ELF-1 (cell line): ENCODE measurements at places on chromosomes 1 and 21.

DNA sequence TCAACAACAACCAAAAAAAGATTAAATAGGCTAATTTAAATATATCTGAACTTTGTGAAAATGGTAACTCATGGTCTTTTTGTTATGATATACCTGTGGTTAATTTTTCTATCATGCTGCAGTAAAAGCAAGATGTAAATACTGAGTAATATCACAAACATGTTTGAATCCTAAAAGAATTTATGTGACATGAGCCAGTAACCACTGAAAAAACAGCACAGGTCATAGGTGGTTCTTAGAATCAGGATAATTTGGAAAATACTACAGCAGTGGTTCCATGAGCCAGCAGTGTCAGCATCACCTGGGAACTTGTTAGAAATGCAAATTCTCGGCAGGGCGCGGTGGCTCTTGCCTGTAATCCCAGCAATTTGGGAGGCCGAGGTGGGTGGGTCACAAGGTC lies 4.1 kb downstream of the ATP5IF1 start:
- no peak for DNase-seq

DNA sequence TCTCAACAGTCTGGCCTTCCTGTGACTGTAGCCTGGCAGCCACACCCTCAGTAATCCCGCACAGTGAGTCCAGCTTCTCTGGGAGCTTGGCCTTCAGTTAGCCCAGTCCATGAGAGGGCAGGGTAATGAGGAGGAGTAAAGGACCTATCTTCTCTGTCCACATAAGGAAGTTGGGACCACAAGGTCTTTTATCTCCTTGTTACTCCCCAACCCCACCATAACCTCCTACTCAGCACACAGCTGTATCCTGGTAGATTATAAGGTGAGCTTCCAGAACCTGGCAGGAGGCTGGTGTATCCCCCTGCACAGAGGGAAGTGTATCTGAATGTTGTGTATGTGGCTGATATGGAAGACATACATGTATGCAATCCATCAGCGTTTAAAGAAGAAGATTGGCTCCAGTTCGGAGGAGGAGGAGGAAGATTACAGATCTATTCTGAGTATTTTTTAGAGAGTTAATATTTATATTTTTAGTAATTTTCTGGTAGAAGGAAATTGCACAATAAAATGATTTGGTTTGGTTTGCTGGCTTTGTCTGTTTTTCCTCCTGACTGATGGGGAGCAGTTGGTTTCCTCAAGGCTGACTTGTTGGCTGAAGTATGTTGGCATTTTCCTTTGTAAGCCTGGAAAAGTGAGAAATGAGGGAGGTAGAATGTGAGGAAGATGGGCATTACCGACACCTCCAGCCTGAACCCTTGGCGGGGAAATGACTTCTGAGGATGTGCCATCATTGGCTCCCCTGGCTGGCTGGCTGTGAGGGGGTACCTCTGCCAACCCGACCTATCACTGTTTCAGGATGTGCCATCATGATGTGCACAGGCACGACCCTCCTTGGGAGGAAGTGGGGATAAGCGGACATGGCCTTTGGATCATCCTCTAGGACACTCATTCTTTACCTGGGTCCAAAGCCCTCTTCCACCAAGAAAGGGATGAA lies 5.0 kb downstream of the C1orf226 start:
- no peak for DNase-seq

DNA sequence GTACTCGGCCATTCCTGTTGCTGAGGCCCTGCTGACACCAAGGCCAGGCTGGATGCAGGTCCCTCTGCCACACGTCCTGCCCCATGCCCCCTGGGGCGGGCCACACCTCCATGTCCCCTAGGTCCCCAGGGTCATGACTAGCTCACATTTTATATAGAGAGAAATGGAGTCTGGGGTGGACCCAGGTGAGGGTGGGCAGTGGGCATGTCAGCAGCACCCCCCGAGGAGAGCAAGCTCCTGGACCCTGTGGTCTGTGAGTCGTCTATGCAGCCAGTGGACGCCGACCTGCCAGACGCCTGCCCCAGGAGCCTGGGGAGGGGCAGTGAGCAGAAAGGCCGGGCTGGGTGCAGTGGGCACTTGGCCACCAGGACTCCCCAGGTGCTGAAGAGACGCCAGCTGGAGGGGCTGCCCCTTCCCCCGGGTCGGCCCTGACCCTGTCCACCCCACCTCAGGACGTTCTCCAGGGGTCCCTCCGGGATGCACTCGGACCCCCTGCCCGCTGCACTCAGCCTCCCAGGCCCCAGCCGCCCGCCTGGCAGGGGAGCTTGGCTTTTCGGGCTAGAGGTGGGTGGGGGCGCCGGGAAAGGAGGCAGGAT lies 15.9 kb downstream of the SAMD11 start:
- no peak for DNase-seq

DNA sequence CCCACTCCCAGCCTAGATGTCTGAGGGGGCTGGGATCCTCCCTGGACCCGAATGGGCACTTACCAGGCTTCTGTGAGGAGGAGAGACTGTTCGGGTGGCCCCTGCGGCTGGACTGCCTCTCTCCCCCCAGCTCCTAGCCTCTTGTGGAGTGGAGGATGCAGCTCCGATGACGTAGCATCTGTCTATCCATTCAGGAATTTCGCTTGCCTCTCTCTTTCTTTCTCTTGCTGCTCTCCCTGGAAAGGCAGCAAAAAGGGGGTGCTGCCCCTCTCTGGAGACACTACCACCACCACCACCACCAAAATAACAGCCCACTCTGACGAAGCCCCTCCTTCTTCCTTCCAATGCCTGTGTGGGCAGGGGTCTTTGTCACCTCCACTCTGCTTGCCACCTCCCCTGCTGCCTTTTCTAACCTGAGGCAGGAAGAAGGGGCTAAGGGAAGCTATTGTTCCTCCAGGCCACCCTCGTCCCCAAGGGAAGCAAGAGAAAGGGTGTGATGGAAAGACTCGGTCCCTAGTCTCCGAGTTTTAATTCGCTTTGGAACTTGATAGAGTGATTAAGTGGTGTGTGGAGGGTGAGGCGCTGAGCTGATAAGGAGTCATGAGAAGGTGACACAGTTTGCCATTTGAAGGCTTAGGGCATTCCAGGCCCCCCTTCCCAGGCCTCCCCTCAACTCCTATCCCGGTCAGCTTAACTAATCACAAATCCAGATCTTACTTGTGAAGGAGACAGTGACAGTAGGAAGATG lies 60.5 kb downstream of the RHBG start:
- no peak for DNase-seq

GRCh38 chr1:228803421-228803820 lies 68.1 kb downstream of the RHOU start:
- no peak for DNase-seq

- DNase-seq, result no peak
These were observed 211.8 kb downstream of the MATN1 start for GRCh38 chr1:30511563-30511962.

- no peak for DNase-seq
These were observed 2029.3 kb downstream of the MRPL39 start for GRCh38 chr21:23578027-23578426.

- DNase-seq, result peak; percentile 67
These were observed 73.5 kb upstream of the WNT4 start for GRCh38 chr1:22216210-22216883.
